ENCODE measurements at places on chromosomes 6 and 20. TPM values are rescaled to one million over a fixed set of nuclear protein-coding genes. Genes with fewer than 3 reads are reported as not detected.

The BCLAF1 gene
- 1,118 TPM for total RNA-seq

The ZNF311 gene
- 1.3 TPM for total RNA-seq

The MUC21 gene
- not detected for total RNA-seq

The SPTLC3 gene
- total RNA-seq, result 6.8 TPM

The CST4 gene
- total RNA-seq, result not detected

The KCNK16 gene
- total RNA-seq, result not detected

The GLP1R gene
- not detected for total RNA-seq

The TUBB gene
- total RNA-seq, result 120 TPM

The POU5F1 gene
- total RNA-seq, result not detected

The ENPP3 gene
- total RNA-seq, result not detected

The FAM162B gene
- 1.6 TPM for total RNA-seq

The MYT1 gene
- total RNA-seq, result not detected

The GATA5 gene
- not detected for total RNA-seq

The CLPSL1 gene
- total RNA-seq, result not detected

The TSPO2 gene
- total RNA-seq, result not detected

The SLC22A23 gene
- total RNA-seq, result 7.8 TPM

The MBOAT1 gene
- 5.0 TPM for total RNA-seq

The LZTS3 gene
- 3.6 TPM for total RNA-seq

The GNAS gene
- 474 TPM for total RNA-seq

The ILRUN gene
- 31.6 TPM for total RNA-seq

The PPP1R3G gene
- 3.8 TPM for total RNA-seq

The GNMT gene
- total RNA-seq, result 0.36 TPM

The SIRPD gene
- total RNA-seq, result not detected

The C6orf89 gene
- 23.8 TPM for total RNA-seq

The EGFL8 gene
- total RNA-seq, result 0.16 TPM

The AFDN gene
- 29.2 TPM for total RNA-seq

The PLCB4 gene
- total RNA-seq, result 0.25 TPM

The SIM1 gene
- under 0.01 TPM for total RNA-seq

The ELOVL2 gene
- 0.16 TPM for total RNA-seq

The DEF6 gene
- total RNA-seq, result 0.18 TPM

The VSTM2L gene
- total RNA-seq, result 1.4 TPM

The DEFB119 gene
- not detected for total RNA-seq

The SGK2 gene
- 0.09 TPM for total RNA-seq

The JPH2 gene
- total RNA-seq, result under 0.01 TPM

The RGS17 gene
- total RNA-seq, result 7.8 TPM

The NEDD9 gene
- 0.33 TPM for total RNA-seq

The OR2J1 gene
- not detected for total RNA-seq

The TNFRSF6B gene
- total RNA-seq, result 0.36 TPM

The PGM3 gene
- total RNA-seq, result 30.9 TPM

The TMEM74B gene
- not detected for total RNA-seq

The SSTR4 gene
- not detected for total RNA-seq

The RHAG gene
- total RNA-seq, result not detected

The CDKN1A gene
- 246 TPM for total RNA-seq

The ZNF165 gene
- 0.45 TPM for total RNA-seq

The CLDN20 gene
- not detected for total RNA-seq

The MANEA gene
- 24.9 TPM for total RNA-seq
